ENCODE measurements at places on chromosomes 4 and X.

DNA sequence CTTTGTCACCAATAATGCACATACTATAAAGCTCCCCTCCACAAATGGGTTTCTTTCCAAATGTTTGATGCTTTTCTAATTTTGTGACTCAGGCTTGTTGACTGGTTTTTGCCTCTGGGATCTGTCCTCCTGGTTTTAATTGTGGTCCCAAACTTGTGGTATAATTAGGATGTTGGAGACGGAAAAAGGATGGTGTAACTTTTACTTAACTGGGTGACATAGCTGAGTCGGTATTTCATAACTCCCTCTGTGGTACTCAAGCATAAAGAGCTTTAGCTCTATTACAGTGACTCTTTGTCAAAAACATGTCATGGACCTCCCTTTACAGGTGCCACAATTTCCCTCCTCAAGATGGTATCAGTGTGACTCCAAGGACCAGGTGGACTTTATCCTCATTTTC lies 119.7 kb upstream of the RBPJ start:
- DNase-seq = no peak

- DNase-seq = no peak
Measured at GRCh38 chrX:19174401-19175025, 52.2 kb upstream of the ADGRG2 start.

- DNase-seq = peak; percentile 78
Measured at GRCh38 chrX:148567229-148567628, 66.8 kb downstream of the AFF2 start.

GRCh38 chrX:70808942-70809940 lies 99.3 kb downstream of the TEX11 start:
- DNase-seq = no peak

GRCh38 chrX:20461002-20461401 lies 194.3 kb upstream of the RPS6KA3 start:
- DNase-seq = no peak

DNA sequence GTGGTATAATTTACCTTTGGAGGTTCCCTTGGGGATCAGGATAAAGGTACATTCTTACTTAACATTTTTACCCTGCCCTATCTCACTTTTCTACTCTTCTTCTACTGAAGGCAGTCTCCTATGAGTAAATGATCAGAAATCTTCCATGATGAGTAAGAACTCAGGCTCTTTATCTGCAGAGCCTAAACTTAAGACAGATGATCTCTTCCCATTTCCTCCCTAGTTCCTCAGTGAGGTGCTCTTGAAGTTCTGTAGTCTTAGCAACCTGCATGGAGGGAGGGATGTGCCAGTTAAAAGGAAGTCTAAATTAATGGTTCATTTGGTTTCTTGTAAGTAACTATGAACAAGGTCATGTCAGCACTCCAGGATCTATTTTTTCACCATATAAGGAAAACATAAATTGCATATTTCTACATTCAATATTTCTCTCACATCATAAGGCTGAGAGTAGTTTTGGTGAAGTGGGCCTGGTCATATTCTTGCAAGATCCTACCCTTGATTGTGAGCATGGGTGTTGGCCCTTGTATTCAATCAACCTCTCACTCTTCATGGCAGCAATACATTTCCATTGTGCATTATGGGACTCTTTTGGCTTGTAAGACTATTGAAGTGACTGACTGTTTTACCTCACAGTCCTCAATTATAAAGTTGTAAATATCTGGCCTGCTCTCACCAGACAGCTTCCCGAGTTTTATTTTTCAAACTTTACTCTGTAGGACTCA lies 295.5 kb downstream of the SLC7A11 start:
- DNase-seq = peak; percentile 61

GRCh38 chr4:129422277-129422676 lies 326.3 kb downstream of the C4orf33 start:
- DNase-seq = no peak

GRCh38 chrX:16839219-16839851 lies 30.8 kb downstream of the RBBP7 start:
- peak; percentile 49 for DNase-seq

DNA sequence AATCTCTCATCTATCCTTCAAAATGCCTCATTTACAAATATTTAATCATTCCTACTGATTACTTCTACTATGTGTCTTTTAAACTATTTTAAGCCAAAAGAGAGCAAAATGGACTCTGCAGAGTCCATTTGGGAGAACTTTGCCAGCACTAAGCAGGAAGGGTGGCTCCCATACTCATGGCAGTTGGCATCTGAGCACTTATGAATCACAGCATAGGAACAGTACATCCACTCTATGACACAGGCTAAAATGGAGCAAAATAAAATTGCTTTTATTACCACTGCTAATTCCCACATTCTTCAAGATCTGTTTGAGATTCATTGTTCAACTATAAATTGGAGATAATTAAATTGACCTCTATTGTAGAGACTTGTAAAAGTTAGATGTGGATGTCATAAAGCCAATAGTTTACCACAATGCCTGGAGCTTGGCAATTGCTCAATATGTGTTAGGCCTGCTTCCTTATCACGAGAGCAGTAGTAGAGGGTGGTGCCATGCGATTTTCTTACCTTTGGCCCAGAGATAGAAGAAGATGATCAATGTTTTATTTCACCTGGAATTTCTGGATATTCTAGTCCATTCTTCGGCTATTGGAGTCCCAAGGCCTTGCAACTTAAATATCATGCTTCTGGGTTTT lies 19.1 kb downstream of the HPGD start:
- no peak for DNase-seq

DNA sequence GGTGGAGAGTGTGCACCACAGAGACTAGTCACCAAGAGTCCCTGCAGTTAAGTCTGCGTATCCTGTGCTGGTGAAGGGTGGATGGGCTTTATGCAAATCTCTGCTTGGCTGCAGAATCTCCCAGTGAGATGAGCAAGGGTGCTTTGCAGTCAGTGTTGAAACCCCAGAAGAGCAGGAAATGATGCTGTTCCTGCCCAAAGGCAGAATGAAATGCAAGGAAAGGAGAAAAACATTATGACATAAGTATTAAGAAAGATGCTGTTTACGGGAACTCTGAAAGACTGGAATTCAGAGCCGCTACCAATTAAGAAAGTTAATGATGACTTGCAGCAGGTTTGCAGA lies 25.4 kb upstream of the ACSL1 start:
- peak; percentile 69 for DNase-seq

DNA sequence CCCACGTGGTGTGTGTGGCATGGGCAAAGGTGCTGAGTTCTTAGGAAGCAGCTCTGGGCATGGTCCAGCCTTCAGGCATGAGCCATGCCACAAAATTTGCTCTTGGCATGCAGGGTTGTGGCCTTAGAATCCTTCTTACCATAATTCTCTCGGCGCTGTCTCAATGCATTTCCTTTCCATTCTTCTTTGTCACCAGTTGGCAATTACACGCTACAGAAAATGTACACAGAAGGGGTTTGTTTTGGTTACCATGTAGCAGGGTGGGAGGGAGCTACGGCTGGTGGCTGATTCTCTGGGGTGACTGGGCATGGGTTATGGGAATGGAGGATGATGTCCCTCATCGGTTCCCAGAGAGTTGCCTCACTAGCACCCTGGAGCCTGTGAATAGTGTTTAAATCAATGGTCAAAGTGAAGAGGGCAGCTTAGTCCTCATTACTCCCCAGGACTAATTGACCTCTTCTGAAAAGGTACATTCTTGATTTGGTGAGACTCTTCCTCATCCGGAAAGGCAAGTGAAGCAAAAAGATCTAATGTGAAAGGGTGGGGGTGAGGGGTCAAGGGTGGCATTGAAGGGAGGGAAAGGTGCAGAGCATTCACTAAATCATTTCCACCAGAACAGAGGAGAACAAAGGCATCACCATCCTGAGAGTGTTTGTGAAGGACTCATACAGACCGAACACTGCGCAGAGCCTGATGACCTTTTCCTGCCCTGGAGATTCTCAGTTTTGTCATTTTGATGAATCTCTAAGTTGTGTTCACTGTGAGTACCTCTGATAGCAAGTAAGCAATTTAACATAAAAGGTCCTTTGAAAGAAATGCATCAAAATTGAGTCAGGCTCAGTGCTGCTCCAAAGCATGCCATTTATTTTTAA lies 199.8 kb upstream of the SFRP2 start:
- no peak for DNase-seq

- DNase-seq = peak; percentile 35
Measured at GRCh38 chr4:139555705-139556070, 331 bp downstream of the SETD7 start.

- no peak for DNase-seq
Measured at GRCh38 chrX:130301977-130302376, 33.3 kb upstream of the ZNF280C start.

DNA sequence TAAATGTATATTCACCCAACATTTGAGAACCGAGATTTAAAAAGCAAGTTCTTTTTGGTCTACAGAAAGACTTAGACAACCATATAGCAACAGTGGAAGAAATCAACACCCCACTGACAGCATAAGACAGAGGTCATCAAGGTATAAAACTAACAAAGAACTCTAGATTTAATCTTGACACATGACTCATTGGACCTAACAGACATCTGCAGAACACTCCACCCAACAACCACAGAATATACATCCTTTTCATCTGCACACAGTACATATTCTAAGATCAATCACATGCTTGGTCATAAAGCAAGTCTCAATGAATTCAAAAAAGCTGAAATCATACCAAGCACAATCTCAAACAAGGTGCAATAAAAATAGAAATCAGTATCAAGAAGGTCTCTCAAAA lies 65.8 kb downstream of the SPIN4 start:
- DNase-seq = no peak

GRCh38 chrX:76064825-76065224 lies 108.0 kb upstream of the PBDC1 start:
- no peak for DNase-seq

GRCh38 chr4:184825141-184825895 lies 450 bp downstream of the ACSL1 start:
- no peak for DNase-seq

GRCh38 chrX:1137531-1137930 lies 74.9 kb downstream of the CRLF2 start:
- DNase-seq = no peak

DNA sequence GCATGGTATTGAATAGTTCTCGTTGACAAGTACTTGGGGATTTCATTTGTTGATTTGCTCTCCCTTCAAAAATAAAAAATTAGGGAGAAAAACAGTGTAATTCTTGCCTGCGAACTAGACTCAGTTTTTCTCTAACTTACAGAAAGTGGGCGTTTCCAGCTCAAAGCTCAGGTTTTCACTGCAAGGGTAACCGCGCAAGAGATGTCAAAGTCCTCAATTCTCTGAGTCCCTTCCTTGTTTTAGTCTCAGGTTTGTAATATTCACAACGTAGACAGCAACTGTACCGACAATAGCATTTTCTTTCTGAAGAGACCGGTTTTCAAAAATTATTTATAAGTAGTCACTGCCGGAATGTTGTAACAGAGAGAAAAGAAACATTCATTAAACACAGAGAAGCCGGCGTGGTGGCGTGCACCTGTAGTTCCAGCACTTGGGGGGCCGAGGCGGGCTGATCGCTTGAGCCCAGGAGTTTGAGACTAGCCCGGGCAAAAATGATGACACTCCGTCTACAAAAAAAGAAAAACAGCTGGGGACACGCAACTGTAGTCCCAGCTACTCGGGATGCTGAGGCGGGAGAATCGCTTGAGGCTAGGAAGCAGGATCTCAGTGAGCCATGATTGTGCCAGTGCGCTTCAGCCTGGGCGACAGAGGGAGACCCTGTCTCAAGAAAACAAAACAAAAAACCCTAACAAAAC lies 774 bp downstream of the ZCCHC4 start:
- DNase-seq = peak; percentile 7

- peak; percentile 89 for DNase-seq
Measured at GRCh38 chrX:103845165-103845653, 13.2 kb upstream of the RAB9B start.

GRCh38 chr4:6452897-6453687 lies 19.3 kb downstream of the PPP2R2C start:
- DNase-seq = no peak

DNA sequence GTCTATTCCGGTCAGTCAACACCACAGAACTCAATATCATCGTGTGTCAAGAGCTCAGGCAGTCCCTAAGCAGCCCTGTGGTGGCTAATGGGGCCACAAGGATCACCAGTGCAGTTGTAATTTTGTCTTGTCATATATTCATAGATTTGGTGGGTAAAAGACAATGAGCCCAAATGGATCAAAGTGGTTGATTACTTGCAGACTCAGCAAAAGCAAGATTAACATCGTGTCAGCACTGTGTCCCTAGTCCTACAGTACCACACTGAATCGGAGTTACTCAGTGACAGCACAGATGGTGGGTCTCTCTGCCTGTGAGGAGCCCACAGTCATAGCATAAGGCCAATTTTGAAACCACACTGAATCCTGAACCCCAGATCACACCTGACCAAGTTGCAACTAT lies 8.7 kb downstream of the XAGE5 start:
- no peak for DNase-seq

DNA sequence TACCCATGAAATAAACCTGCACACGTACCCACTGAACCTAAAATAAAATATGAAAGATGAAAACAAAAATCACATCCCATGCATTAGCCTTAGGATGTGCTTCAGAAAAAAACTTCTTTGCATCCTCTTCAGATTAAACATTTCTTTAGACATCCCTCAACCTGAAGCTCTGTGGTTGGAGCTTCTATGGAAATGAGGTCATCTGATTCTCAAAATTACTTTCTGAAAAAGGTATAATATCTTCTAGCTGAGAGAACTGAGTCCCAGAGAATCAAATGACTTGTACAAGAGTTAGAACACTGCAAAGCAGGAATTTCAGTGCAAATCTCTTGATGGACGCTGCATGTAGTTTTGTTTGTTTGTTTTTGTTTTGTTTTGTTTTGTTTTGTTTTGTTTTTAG lies 19.1 kb upstream of the ANTXR2 start:
- no peak for DNase-seq

- no peak for DNase-seq
Measured at GRCh38 chrX:138150709-138151108, 560.8 kb downstream of the FGF13 start.

DNA sequence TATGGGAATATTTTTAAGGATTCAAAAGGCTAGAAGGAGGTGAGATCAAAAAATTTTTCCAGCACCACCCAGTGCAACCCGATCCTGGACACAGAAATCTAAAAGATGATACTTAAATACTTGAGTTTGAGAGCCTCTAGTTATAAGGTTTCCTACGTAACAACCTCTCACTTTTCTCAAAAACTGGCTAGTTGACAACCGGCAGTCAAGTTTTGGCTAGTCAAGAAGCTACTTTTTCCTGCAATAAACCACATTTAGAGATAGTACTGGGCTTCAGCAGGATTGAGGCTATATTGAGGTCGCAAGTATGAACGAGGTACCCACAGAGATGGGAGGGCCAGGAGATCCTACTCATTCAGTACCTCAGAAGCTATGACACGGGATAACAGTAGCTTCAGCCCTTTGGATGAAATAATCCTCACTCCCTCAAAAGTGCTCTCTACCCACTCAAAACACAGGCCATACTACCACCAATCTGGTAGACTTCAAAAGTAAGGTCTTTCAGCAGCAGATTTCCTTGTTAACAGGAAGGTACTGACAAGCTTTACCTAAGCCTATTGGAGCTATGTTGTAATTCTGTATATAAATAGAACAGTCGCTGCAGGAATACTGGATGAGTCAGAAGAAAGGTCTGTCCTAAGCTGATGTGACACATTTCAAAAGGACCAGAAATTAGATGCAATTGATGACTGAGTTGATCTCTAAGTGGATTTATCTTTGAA lies 1.5 kb upstream of the TSPAN5 start:
- DNase-seq = peak; percentile 46

- no peak for DNase-seq
Measured at GRCh38 chrX:155435744-155436112, 22.7 kb downstream of the F8A3 start.

- DNase-seq = peak; percentile 13
Measured at GRCh38 chr4:101419336-101420135, 72.2 kb upstream of the PPP3CA start.

- peak; percentile 40 for DNase-seq
Measured at GRCh38 chrX:110180928-110181310, 137.0 kb downstream of the AMMECR1 start.
